ENCODE measurements at places on chromosomes 13 and 19.

- DNase-seq = no peak
Measured at GRCh38 chr13:39528661-39528980, 74.4 kb downstream of the LHFPL6 start.

GRCh38 chr13:102138635-102139190, 263.1 kb downstream of the FGF14 start:
- no peak for DNase-seq

GRCh38 chr19:4577020-4577782, 17.7 kb upstream of the SEMA6B start:
- DNase-seq = no peak

DNA sequence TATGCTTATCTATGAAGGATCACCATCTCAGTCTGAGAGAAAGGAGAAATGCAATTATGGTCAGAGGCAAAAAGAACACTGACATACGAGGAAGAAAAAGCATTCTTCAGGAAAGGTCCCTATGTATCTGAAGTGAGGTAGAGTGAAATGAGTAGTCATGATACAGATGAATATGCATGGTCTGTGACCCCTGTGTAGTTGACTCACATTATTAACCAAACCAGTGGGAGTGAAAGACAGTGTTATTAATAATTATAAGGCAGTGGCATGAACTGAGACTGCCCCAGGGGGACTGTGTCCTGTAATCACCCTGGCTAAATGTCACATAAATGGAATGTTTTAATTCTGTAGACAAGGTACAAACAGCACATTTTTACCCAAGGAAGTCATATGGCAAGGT, 1320.2 kb upstream of the PCDH9 start:
- DNase-seq = no peak

DNA sequence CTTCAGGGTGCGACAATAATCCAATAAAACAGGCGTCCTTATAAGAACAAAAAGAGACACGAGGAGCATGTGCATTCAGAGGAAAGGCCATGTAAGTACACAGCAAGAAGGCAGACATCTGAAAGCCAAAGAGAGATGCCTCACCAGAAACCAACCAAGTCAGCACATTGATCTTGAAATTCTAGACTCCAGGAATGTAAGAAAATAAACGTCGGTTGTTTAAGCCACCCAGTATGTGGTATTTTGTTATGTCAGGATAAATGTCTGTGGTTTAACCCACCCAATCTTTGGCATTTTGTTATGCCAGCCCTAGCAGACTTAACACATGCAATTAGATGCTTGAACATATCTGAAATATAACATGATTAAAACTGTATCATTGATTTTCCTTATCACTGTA, 452.0 kb downstream of the SLITRK6 start:
- DNase-seq = no peak

DNA sequence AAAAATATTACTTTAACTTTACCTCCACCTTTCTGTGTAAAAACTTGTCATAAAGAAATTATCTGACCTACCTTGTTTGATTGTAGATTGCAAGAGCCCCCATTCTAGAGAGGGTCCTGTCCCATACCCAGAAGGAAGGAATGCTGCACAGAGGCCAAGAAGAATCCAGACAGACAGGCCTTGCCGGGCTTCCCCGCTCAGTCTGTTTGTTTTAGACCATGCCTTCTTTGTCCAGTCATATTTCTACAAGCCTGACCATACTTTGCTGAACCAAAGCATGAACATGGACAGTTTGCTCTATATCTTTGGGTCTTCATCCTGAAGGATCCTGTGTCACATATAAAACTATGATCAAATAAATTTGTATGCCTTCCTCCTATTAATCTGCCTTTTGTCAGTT, 95.8 kb upstream of the MYCBP2 start:
- DNase-seq = no peak

DNA sequence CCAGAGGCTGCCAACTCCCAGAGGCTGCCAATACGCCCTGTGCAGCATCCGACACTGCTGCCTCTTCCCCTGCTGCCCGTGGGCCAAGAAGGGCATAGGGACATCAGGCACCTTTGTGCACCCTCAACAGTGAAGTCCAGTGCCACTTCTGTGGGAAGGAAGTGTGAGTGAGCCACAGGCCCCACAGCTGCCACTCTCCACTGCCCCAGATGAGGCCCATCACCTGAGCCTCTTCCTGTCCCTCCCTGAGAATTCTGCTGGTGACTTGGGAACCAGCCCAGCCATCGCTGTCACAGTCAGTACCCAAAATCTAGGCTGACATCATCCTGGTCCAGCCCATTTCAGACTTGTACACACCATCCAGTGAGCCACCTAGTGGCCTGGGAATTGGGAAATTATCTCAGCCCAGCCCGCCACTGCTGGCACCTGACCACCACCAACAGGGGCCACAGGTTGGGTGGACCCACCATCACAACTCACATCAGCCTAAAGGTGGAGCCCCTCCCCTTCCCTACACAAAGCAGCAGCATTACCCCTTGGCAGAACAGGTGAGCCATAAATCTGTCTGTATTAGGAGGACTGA, 733.9 kb upstream of the KLHL1 start:
- no peak for DNase-seq

- no peak for DNase-seq
Measured at GRCh38 chr19:13104848-13105711, 2.4 kb upstream of the LYL1 start.

DNA sequence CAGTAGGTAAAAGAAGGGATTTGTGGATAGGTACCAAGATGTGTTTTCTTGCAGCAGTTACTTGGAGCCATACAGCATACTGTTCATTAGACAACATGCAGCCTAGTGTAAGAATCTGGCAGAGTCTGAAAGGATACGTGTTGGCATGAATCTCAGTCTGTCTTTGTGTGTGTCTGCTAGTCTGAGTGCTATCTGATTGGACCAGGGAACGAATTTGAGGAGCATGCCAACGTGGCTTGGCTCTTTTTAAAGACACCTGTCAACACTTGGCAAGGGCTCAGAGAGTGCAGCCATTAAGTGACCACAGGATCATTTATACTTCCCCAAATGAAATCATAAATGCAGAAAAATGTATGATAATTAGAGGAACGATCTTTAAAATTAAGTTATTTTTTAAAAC, 27.6 kb upstream of the ATXN8OS start:
- DNase-seq = no peak

GRCh38 chr13:112859128-112859816, 109.7 kb upstream of the MCF2L start:
- DNase-seq = no peak

- no peak for DNase-seq
Measured at GRCh38 chr19:50046649-50047503, 21.1 kb downstream of the ZNF473 start.

DNA sequence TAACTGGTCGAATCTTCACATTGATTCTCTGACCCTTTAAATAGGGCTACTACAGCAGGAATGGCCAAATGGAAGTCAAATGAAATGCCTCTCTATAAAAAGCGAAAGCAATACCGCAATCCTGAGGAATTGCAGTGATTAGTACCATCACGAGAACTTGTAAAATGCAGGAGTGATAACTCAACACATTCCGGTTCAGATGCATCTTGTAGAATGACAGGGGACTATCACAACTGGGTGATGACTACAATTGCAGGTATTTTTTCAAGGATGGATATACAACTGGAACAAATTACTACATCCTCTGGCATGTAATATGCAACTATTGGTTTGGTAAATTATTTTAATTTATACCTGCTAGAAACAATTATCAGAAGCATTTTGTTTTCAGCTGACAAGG, 140.4 kb downstream of the PCDH20 start:
- no peak for DNase-seq

GRCh38 chr19:33448159-33448516, 73.5 kb downstream of the PEPD start:
- no peak for DNase-seq

Measured in stimulated activated CD8-positive, alpha-beta memory T cell treated with anti-CD3 and anti-CD28 coated beads, Interleukin-4, amount 100 ng/mL, for 4 hours (primary cell).